Epithelial cell of proximal tubule (primary cell): ENCODE measurements at places on chromosomes 16 and 17.

DNA sequence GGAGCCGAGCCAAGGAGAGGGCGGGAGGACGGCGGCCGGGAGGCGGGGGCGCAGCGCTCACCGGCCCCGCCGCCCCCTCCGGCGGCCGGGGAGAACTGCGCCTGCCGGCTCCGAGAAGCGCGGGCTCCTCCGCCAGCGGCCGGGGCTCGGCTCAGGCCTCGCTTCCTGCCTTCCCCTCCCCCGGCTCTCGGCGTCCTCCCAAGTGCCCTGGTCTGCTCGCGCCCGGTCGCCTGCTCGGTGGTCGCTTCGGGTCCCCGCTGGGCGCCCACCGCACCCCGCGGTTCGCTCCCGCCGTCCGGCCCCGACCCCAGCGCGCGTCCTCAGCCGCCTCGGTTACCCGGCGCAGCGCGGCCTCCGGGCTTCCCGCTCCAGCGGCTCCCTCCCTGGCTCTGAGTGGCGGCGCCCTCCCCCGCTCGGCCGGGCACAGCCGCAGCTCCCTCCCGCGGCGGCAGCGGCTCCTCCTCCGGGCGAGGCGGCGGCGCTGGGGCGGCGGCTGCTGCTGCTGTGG is 313 bp downstream of the UBTF start:
- no peak for DNase-seq

DNA sequence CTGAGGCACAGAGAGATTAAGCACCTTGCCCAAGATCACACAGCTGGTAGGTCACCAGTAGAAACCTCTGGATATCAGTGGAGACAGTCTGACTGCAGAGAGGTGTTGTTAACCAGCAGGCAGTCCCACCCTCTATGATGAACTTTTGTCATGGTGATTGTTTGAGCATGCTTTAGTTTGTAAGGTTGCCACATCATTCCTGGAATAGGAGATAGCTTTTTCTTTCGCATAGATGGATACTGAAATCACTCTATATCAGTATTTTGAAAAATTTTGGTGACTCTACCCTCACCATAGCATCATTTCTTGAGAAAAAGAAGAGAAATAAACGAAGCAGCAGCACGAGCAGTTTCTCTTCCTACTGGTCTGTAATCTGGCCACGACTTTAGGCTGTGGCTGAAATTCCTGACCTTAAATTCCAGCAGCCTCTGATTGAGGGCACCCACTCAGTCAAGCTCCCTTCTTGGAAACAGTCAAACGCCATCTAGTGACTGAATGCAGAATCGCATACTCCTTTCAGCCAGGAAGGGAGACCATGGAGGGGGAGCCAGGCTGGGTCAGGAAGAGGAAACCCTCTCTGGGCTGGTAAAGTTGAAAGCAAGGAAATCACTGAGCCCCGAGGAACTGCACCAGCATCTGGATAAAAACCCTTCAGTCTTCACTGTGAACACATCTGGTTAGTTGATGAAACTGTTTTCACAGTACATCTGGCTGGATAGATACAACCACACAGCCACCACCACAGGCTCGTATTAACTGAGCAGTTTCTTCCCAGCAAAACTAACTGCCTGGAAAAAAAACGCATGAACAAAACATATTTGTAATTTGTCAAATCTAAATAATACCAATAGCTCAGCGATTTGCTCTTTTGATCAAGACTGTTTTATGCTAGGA is 108.5 kb upstream of the XYLT1 start:
- DNase-seq: no peak

DNA sequence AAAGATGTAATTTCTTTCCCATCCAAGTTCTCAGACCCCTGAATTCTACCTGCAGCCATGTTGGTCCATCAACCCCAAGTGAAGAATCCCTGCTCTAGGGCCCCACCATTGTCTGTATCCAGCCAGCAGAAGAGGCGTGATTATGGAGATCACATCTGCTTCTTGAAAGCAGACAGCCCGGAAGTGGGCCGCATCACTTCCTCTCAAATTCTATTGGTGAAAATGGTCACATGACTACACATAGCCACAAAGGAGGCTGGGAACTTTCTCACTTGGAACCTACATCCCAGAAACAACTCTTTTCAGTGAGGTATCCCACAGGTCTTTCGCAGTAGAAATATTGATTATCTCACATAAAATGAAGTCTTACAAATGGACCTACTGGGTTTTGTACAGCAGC is 40.1 kb downstream of the IL4R start:
- no peak for DNase-seq

GRCh38 chr17:5557485-5557884 is 26.8 kb downstream of the NLRP1 start:
- no peak for DNase-seq

DNA sequence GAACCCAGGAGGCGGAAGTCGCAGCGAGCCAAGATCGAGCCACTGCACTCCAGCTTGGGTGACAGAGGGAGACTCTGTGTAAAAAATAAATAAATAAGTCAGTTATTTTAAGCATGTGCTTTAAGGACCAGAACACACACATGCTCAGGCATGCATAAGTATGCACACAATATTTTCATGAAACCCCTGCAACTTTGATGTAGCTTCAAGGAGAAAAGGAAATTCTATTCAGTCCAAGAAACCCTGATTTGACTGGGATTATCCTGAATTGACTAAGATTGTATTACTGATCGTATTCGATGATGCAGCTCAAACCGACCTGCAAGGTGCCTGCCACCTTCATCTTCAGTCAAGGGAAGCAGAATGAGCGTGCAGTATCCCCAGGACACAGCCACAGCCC is 841 bp downstream of the TEKT5 start:
- no peak for DNase-seq

DNA sequence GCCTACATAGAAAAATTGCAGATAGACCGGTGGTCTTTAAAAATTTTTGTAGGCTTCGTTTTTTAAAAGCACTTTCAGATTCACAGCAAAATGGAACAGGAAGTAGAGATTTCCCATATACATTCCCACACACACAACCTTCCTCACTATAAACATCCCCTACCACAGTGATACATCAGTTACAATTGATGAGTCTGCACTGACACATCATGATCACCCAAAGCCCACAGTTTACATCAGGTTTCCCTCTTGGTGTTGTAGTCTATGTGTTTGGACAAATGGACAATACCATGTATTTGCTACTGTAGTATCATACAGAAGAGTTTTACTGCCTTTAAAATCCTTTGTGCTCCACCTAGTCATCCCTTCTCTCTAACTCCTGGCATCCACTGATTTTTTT is 113.9 kb upstream of the ADAMTS18 start:
- no peak for DNase-seq

DNA sequence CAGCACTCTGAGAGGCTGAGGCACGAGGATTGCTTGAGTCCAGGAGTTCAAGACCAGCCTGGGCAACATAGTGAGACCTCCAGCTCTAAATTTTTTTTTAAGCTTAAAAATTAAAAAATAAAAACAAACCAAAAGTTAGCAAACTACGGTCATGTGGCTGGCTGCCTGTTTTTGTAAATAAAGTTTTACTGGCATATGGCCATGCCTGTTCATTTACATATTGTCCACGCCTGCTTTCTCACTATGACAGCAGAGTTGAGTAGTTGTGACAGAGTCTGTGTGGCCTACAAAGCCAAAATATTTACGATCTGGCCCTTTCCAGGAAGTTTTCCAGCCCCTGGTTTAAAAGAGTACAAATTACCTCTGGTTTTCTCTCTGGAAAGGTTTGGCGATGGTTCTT is 3.3 kb downstream of the SLX4 start:
- DNase-seq: no peak

DNA sequence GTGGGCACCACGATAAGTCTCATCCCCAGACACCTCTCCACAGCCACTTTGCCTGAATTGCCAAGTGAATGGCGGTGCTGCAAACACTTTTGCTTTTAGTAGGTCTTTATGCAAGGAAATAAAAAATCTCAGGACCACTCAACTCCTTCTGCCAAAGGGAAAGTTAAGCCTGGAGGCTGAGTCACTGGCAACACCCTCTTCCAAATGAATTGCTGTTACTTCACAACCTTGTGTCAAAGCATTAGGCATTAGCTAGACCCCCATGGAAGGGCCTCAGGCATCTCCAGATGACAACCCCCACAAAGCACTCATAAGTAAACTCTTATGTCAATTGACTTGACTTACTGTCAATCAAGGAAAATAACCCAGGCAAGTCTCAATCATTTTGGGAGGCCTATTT is 43.0 kb downstream of the RNF112 start:
- no peak for DNase-seq

- no peak for DNase-seq
Measured at GRCh38 chr17:2027528-2028233, 2.3 kb upstream of the DPH1 start.

DNA sequence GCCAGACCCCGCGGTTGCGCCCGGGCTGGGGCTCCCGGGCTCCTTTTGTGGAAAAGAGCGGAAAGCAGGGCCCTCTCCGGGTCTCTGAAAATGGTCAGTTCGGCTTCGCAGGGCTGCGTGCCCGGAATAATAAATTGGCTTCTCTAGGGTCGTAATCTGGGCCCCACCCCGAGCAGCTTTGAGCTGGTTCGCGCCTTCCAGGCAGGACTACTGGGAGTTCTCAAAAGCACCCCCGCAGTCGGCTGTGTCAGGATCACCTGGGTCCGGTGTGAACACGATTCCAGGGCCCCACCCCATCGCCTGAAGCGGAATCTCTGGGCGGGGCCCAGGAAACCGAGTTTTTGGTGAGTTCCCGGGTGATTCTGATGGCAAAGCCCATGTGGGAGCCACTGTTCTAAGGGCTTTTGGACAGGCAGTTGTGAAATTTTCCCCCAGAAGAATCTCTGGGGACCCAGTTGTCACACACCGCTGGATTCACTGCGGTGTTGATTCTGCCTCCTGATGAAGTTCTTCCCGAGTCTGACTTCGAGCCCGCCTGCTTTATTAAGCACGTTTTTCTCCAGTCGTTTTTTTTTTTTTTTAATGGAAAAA is 77.0 kb downstream of the MRC2 start:
- no peak for DNase-seq

DNA sequence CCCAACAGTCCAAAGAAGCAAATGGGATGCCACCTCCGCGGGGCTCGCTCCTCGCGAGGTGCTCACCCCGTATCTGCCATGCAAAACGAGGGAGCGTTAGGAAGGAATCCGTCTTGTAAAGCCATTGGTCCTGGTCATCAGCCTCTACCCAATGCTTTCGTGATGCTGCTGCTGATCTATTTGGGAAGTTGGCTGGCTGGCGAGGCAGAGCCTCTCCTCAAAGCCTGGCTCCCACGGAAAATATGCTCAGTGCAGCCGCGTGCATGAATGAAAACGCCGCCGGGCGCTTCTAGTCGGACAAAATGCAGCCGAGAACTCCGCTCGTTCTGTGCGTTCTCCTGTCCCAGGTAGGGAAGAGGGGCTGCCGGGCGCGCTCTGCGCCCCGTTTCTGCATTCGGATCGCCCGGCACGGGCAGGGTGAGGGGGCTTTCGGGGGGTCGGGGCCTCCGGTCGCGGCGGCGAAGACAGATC is at the start of gene CDH13:
TSS of gene CDH13 (plus strand) at position 179 of the 471 bp plus-strand sequence.
- DNase-seq: no peak

GRCh38 chr16:12336141-12336540 is 359.6 kb downstream of the SNX29 start:
- no peak for DNase-seq

DNA sequence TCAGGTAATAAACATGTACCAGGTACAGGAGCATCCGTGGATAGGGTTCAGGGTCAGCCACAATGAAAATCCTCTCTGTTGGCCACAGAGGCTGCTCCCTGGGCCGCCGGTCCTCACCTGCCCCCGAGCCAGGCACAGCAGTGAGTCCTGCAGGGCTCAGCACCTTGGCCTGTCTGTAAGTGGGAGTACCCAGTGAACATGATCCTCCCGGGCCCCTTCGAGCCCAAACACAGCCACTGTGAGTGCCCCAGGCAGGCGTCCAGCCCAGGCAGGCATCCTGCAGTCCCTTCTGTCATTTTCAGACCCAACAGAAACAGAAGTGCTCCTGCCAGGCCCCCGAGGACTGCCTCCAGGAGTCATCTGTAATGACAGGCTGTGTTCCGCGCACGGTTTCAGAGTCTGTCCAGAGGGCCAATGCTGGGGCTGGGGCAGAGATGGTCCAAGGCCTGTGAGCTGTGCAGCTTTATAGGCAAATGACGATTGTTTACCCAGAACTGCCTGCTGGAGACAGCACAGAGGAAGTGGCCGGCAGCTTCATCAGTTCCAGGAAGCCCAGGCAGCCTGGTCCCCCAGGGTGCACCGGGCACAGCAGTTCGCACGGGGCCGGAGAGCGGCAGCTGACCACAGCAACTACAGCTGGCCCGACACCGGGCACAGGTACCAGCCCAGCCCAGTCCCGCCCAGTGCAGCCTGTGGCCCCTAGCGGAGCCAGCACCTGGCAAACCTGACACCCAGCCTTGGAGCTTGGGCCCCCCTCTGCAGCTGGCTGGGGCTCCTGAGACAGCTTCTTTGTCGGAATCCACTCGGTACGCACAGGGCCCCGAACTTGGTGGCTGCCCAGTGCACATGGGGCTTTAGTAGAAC is 13.2 kb downstream of the SLC7A5 start:
- DNase-seq: no peak

DNA sequence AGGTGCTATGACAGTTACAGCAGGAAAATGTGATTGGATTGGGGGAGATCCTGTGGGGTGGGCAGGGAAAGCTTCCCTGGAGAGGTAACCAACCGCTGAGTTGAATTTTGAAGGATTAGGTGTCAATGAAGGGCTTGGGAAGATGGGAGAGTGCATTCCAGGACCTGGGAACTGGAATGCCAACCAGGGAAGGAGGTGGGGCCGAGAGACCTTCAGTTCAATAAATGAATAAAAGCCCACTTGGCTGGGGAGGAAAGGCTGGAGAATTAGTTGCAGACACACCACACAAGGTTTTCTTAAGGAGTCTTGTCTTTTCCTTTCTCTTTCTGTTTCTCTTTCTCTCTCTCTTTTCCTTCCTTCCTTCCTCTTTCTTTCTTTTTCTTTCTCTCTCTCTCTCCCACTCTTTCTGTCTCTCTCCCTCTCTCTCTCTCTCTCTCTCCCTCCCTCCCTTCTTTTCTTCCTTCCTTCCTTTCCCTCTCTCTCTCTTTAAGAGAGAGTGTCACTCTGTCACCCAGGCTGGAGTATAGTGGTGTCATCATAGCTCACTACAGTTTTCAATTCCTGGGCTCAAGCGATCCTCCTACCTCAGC is 3.3 kb downstream of the USP43 start:
- no peak for DNase-seq

GRCh38 chr16:83271970-83272575 is 535.7 kb upstream of the HSBP1 start:
- DNase-seq: no peak

DNA sequence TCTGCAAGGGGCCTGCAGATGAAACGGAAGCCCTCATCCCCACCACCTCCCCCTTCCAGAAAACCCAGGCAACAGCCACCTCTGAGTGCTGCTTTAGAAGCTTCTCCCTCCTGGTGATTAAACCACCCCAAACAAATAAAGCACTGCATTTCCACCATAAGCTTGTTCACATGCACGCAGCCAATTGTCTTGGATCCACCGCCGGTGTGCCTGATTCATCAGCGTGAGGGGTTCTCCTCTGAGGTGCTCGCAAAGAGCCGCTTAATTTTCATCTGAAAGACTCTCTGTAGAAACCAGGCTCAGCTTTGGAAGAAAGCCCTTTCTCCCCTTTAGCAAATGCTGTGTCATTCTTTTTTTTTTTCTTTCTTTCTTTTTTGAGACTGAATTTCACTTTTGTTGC is 155.2 kb upstream of the EEF2KMT start:
- DNase-seq: no peak
